IMR-90 (cell line): ENCODE measurements at places on chromosomes 2 and 18.

GRCh38 chr2:148721520-148721931 lies 77.0 kb downstream of the EPC2 start:
- peak; percentile 11 for DNase-seq

GRCh38 chr2:188631037-188631809 lies 339.5 kb downstream of the GULP1 start:
- no peak for DNase-seq

GRCh38 chr18:6843308-6843707 lies 113.8 kb downstream of the ARHGAP28 start:
- no peak for DNase-seq

DNA sequence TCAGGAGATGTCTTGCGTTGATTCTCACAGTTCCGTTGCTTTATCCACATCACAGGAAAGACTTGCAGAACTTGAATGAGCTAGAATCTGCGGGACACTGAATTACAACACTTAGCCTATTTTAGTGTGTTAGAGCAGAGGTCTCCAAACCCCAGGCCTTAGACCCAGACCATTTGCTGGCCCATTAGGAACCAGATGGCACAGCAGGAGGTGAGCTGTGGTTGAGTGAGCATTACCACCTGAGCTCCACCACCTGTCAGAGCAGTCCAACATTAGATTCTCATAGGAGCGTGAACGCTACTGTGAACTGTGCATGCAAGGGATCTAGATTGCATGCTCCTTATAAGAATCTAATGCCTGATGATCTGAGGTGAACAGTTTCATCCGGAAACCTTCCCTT lies 3.8 kb downstream of the MRPL30 start:
- no peak for DNase-seq

DNA sequence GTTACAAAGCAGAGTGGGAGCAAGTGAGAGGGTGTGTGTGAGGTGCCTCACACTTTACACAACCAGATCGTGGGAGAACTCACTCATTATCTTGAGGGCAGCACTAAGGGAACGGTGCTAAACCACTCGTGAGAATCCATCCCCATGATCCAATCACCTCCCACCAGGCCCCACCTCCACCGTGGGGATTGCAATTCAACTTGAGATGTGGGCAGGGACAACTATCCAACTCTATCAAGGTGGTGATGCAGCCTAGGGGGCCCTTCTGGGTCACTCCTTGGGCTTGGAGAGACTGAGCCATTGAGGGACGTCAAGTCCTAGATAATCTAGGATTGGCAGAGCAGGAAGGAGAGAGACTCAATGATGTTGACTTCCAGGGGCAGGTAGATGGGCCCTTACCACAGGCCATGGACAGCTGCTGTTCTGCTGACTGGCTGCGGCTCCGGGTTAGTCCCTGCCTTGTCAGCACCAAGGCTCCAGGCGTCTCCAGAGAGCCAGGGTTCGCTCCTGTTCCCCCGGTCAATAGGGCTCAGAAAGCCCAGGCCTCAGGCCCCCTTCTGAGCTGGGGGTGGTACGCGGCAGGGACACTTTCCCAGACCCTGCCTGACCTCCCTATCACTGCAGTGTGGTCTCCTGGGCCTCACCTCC lies 193.2 kb upstream of the HS6ST1 start:
- DNase-seq, result no peak

DNA sequence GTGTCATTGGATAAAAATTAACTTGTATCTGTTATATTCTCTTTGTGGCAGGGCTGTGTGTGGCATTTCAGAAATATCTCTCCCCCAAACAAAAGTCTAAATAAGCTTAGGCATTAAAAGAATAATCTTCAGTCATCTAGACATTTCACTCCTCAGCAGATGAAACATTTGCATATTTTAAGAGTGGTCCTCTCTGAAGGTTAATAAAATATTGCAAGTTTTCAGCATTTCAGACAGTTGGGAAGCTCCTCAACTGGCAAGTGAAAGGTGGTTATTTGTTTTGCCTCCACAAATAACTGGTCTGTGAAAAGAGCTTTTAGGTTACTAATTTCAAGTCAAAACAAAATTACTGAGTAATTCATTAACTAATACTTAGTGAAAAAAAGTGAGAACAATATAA lies 462.6 kb downstream of the EPHA4 start:
- no peak for DNase-seq

- DNase-seq, result no peak
These were observed 460.8 kb downstream of the RNF144A start for GRCh38 chr2:7377916-7378569.

- no peak for DNase-seq
These were observed 157.4 kb downstream of the DOK6 start for GRCh38 chr18:69558052-69558451.
